ENCODE measurements at places on chromosomes 6 and 20.

DNA sequence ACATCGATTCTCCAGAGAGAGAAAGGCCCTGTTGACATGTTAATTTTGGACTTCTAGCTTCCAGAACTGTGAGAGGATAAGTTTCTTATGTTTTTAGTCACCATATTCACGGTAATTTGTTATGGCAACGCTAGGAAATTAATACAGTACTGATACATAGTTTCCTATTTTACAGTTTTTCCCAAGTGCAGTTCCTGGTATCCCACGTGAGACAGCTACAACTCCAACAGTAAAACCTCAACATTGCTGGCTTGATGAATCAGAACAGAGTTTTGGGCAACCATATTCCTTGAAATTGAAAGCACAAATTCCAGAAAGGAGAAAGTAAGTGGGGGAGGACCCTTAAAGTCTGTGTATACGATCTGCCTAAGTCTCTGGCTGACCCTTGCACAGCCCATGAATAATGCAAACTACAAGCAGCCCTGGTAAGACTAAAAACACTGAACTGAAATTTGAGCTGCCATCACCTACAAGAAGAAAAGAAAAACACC, 505.1 kb upstream of the NRSN1 start:
- no peak for DNase-seq

DNA sequence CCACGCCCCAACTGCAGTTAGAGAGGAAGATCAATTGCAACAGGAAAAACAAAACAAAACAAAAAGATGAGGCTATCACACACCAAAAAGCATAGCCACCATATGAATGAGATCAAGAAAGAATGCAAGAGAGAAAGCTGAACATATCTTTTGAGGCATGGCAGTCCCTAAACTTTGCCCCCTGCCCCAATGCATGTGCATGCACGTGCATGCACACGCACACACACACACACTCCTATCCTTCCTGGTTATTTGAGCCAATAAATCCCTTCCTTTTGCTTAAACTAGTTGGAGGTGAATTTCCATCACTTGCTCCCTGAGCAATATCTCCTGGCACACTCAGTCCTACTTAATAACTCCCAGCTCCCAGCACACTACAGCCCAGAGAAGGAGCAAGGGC, 48.6 kb upstream of the FOXP4 start:
- no peak for DNase-seq

- DNase-seq = no peak
Measured at GRCh38 chr6:69790629-69791028, 6.2 kb downstream of the LMBRD1 start.

DNA sequence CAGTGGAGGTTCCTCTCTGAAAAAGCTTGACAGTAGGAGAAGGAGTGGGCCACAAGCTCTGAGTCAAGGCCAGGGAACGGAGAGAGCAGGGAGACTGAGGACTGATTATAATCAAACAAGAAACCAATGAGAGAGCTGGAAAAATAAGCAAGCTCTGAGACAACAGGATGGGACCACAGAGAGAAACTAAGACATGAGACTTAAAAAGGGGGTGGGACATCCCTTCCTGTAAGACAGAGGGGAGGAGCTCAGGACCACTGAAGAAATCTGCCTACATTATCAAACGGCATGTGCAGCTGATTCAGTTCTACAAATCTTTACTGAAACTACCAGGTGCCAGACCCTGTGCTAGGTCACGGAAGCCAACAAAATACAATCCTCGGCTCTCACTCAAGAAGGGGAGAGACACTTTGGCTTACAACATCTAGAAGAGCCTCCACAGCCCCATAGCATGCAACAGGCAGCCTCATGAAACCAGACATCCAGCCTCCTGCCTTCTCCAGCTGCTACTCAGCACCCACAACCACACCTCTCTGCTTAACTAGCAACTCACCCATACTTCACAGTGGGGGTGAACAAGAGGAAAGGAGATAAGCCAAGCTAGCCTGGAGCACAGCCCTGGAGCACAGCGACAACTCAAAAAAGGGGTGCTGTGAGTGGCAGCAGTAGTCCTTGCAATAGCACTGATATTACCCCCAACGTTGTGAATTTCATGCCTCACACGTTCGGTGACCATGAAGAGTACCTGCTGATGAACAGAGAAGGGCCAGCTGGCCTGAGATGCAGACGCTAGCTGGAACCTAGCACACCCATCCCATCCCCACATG, 39.1 kb upstream of the ANKRD60 start:
- no peak for DNase-seq

- no peak for DNase-seq
Measured at GRCh38 chr6:135149376-135149775, 31.7 kb upstream of the MYB start.

DNA sequence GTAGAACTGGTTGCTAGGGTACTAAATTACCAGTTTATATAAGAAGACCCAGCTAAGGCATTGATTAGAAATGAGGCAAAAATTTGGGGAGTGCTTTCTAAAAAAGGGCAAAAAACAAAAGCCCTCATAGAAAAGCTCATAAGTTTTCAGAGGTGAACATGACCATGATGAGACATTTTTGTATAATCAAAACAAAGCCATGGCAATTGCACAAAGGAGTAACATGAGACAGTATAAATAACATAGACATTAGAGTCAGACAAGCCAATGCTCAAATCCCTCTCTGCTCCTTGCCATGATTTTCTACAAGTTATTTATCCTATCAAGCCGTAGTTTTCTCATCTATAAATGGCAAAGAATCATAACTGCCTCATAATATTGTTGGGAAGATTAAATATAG, 112.2 kb upstream of the ADTRP start:
- no peak for DNase-seq

DNA sequence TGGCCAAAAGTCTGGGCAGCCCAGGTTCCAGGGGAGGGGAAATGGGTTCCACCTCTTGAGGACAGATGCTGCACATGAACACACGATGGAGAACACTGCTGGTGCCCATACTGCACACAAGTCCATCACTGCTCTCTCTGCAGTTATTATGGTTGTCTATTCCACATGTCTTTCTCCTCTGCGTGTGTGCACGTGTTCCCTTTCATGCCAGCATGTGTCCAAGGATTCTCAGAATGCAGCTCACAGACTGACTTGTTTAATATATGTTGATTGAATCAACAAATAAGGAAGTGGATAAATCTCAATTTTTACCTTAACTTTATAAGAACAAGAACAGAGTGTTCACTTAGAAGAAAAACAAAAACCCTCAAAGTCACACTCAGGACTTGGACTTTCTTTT, 158.9 kb downstream of the FNDC1 start:
- DNase-seq = no peak

DNA sequence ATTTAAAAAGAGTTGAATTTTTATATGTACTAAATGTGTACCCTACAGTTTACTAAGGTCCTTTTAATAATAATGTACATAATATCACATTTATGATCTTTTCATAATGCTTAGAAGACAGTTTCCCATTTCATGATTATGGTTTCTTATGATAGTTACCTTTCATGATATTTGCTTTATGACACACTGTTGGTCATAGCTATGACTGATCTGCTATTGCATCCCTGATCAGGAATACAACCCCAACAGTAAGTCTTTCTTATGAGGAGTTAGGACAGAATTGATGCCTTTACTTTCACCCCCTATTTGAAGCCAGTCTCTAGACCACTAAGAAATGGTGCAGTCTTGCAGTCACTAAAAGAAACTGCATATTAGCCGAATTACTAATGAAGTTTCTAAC, 31.0 kb downstream of the LCA5 start:
- no peak for DNase-seq

GRCh38 chr6:151399679-151400078, 8.3 kb upstream of the ZBTB2 start:
- no peak for DNase-seq

- no peak for DNase-seq
Measured at GRCh38 chr20:60362531-60362930, 404.3 kb downstream of the CDH26 start.

GRCh38 chr20:38001981-38002380, 31.3 kb downstream of the TTI1 start:
- no peak for DNase-seq

- DNase-seq = no peak
Measured at GRCh38 chr6:57021086-57021720, 25.3 kb upstream of the KIAA1586 start.

DNA sequence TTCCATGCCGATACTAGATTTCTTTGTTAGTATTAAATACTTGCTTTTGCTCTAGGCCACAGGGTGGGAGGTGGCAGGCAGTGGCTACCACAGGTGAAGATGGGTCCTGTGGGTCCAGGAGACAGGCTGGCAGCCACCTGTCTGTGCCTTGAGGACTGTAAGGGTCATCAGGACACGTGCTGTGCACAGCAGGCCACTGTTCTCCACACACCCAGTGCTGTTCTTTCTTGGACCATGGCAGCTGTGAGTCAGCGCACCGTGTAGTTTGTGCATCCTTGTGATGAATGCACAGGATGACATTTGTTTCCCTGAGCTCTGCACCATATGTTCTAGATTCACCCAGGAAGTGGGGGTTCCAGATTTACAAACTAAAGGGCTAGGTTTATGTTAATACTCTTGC, 317.0 kb downstream of the ZFAND3 start:
- DNase-seq = no peak

DNA sequence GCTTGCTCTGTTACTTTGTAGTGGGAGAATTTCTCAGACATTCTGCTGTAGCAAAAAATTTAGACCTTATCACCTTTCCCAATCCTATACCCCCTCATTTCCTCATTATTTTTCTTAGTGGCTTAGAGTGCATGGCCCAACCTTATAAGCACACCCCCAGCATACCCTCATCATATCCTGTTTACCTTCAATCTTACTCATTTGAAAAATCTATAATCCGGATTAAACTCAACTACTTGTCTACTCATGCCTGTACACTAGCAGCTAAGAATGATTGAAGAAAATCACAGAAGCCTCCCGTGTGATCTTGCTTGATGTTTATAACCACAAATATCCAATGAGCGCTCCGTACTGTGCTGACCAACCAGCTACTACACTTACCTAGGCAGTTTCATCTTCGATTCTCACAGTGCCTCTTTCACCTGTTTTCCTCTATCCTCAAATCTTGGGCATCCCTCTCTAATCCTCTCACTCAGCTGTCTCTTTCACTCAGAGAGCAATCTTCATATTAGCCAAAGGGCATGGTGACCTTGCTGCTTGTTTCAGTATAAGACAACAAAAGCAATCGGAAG, 36.6 kb downstream of the AIG1 start:
- DNase-seq = no peak

- no peak for DNase-seq
Measured at GRCh38 chr6:89830170-89830809, 610 bp downstream of the CASP8AP2 start.

DNA sequence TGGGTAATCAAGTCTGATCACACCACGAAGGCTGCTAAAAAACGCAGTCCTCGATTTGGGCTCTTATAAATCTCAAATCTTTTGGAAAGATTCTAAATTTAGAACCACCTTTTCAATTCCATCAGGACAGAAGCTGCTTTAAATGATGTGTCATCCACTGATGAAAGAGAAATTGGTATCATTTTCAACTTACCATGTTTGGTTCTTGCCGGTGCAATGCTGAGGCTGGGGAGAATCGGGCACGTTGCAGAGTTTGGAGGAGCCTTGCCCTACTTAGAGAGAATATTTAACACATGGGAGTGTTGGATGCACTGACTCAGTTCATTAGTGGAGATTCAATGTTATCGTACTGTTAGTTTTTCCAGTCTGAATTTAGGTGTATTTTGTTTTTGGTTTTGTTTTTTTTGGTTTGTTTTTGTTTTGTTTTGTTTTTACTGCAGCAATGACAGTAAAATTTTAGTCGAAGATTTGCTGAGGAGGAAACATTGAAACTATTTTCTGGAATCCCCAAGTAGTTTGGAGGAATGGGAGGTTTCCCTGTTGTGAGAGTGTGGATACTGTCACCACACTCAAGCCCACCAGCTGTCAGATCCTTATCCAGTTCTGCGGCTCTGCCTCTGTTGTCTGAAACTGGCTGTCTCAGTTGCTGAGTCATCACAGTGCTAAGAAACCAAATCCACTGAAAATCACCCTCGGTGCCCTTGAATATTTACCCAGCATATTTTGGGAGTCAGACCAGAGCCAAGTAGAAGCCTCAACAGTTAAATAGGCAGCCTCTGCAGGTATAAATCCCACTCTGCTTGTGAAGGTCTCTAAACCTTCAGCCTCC, 497.0 kb downstream of the BTBD3 start:
- no peak for DNase-seq

DNA sequence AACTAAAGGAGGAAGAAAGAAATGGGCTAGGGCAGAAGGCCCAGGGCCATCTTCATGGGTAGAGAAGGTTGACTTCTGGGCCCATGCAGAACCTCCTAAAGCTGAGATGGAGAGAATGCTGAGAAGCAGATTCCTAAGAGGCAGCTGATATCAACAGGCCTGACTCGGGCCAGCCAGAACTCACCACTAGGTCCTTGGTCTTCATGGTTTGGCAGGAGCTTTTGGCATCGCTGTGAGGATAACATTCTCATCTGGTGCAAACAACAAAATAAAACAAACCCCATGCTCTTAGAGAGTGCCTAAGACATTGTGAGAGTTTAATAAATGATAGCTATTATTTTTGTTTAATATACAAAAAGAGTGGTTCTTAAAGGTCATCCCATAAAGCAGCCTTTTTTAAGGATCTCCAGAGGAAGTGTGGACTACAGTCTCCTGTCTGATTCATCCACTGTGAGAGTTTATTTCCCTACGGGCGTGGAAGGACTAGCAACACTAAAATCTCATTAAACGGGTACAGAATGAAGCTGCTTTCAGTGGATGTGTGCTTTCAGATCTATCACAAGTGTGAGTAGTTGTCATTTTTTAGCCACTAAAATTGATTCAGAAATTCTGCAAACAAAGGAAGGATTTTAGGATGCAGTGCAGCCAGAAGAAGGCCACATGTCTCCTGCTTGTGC, 160.0 kb downstream of the PLCB4 start:
- no peak for DNase-seq

DNA sequence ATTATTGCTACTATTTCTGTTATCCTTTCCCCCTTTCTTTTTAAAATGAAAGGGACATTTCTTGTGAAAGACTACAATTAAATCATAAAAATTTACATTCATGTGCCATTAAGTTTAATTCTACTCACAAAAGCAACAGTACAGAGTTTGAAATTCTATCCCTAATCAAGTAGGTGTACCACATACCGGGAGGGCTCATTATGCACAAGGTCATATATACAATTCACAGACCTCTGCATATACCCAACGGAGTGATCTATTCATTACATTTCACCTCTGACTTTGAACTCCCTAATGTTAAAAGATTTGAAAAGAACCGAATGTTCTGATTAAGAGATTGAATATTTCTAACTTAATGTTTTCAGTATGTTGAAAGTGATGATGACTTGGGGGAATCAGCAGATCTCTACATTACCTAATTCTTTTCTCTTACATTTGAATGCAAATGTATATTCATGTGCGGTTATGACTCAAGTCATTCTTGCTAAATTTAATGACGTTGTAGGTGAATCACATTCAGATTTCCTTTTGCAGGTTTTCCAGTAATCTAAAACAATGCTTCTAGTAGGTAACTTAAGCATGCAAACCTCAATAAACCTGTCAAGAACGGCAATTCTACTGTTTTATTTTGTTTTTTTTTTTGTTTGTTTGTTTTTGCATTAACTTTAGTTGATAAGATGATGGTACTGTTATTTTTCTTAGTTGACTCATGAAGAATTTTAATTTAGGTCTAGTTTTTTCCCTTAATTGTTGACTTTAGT, 7.3 kb downstream of the EYA4 start:
- no peak for DNase-seq

All from activated CD4-positive, alpha-beta T cell treated with anti-CD3 and anti-CD28 coated beads for 24 hours (primary cell).